ENCODE measurements at places on chromosomes 2 and 18.

- no peak for DNase-seq
These were observed 852.8 kb upstream of the ACVR2A start for GRCh38 chr2:146992057-146992456.

- no peak for DNase-seq
These were observed 257.5 kb upstream of the FN1 start for GRCh38 chr2:215693193-215693998.

- DNase-seq: no peak
These were observed 47.7 kb downstream of the OSBPL6 start for GRCh38 chr2:178241844-178242551.

DNA sequence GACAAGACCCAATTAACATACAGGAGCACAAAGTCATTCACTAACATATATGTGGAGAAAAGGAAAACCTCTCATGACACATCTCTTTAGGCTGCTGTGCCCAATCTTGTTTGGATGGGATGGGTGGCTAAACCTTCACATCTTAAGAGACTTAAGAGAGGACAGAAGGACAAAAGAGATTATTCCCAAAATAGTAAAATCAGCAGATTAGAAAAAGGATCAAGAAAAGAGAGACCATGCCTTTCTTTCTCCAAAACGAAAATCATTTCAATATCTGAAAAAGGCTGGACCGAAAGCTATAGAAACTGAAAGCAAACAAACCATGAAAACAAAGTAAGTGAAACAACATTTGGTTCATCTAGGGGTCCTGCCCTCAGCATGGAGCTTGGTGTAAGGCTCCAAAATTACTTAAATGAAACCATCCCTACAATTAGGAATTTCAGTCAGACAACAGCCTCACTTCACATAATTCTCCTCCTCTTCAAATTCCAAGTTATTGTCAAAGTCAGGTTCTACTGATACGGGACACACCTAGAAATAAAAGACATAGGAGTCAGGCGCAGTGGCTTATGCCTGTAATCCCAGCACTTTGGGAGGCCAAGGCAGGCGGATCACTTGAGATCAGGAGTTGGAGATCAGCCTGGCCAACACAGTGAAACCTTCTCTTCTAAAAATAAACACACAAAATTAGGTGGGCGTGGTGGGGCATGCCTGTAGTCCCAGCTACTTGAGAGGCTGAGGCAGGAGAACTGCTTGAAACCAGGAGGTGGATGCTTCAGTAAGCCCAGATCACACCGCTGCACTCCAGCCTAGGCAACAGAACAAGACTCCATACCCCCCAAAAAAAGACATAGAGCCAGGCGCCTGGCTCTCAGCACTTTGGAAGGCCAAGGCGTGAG is 5.2 kb downstream of the STARD7 start:
- DNase-seq: no peak

DNA sequence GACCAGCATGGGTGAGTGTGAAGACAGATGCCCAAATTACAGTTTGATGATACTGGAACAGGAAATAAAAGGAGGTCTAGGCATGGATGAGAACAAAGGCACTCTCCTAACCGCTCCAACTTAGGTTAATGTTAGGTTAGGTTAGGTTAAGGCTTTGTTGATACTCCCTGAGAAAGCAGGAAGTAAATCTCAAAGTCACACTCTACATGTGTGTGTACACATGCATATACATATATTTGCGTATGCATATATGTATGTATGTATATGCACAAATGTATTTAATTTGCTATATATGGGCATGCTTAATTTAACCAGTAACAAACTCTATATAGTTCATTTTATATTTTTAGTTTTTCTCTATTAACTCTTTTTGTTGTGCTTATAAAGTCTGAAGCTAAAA is 139.3 kb downstream of the UPP2 start:
- DNase-seq: no peak

DNA sequence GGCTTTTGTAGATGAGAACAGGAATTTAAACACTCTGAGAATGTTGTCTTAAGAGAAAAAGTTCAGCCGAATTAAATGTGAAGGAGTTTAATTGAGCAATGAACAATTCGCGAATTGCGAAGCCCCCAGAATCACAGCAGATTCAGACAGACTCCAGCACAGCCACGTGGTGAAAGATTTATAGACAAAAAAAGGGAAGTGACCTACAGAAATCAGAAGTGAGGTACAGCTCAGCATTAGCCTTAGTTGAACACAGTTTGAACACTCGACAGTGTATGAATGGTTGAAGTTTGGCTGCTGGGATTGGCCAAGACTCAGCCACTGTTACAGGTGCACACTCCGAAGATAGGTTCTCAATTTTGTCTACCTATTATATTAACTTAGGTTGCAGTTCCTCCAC is 264.0 kb upstream of the CHST9 start:
- DNase-seq: no peak

GRCh38 chr2:9800639-9800974 is 42.7 kb upstream of the TAF1B start:
- no peak for DNase-seq

DNA sequence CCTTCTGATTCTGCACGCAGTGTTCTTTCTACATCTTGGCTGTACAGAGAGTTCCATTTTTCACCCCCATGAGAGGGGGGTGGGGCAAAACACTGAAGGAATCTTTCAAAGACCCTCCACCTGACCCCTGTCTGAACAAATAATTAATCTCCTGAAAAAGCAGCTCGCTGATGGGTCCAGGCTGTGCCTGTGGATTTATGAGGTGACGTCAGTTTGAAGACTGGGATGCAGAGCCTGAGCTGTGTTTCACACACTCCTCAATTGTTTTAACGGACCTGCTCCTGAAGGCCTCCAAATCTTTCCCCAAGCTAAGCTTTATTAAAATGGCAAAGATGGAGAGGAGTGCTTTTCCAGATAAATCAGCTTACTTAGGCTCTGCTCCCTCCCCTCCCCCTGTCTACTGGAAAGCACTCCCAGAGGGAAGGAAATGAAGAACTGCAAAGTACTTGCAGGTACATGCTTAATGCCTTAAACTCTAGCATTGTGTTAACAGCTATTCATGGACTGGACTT is 390.2 kb upstream of the TNP1 start:
- DNase-seq: no peak

DNA sequence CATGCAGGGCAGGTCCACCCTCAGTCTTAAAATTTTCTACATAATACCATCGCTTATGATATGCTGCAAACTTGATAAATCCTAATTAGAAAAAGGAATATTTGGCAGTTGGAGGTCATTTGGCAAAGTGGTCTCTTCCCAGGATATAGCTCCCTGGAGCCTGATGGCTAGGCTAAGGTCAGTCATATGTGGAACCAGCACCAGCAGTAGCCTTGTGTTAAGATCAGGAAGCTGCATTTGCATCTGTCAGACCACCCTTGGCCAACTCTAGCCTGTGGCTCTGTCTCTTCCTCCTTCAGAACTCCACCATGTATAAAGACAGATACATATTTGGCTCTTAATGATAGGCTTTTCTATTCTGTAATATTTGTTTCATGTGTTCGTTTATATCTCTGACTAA is 5.4 kb upstream of the HK2 start:
- DNase-seq: no peak

GRCh38 chr2:207423886-207424285 is 105.9 kb upstream of the CREB1 start:
- DNase-seq: peak; percentile 24

GRCh38 chr2:217040099-217040498 is 180.2 kb upstream of the TNP1 start:
- no peak for DNase-seq

DNA sequence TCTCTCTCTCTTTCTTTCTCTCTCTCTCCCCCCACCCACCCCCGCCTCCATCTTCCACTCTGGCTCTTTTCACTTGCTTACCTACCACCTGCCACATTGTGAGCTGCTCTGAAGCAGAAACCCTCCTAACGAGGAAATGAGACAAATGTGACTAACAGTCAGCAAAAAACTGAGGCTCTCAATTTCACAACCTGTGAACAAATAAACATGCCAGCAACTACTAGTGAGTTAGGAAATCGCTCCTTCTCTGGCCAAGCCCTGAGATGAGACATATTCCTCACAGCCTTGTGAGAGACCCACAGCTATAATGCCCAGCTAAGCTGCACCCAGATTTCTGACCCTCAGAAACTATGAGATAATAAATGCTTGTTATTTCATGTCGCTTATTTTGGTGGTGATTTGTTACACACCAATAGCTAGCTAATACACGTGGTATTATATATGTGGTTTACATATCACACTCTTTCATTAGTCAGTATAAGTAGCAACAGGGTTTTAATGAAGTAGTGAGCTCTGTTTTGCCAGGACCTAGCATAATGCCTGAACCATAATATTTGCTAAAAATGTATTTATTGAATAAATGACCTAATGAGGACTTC is 8.4 kb upstream of the ZNF521 start:
- DNase-seq: no peak

DNA sequence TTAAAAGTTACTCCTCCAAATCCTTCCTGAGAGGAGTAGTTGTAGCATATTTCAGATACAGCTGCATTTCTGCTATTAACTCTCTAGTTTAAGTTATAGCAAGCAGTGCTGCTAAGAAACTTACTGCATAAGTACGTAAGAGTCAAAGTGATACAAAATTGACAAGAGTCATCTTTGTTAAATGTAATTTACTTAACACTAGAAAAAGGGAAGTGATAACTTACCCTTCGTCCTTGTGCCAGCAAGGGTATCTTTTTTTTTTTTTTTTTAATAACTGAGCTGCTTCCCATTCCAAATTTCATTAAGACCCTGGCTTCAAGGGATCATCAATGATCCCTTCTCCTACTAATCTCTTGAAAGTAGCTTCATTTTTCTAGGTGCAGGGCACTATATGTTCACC is 493.0 kb downstream of the PLCL1 start:
- no peak for DNase-seq

DNA sequence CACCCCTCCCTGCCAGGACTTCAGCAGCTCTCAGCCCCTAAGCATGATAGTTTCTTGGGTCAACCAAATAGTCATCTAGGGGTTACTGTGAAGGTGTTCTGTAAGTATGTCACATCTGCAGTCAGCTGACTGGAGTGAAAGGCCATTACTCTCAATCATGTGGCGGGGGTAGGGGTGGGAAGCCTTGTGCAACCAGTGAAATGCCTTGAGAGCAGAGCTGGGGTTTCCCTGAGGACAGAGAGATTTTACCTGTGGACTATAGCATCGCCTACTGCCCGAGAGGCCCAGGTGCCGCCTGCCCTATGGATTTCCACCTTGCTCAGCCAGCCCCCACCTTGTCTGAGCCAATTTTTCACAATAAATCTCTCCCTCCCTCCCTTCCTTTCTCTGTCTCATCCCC is 20.9 kb upstream of the KLF11 start:
- DNase-seq: no peak

- DNase-seq: peak; percentile 68
These were observed 55.9 kb upstream of the CTLA4 start for GRCh38 chr2:203811491-203812221.

GRCh38 chr2:198452327-198452726 is 647.9 kb downstream of the PLCL1 start:
- DNase-seq: no peak

DNA sequence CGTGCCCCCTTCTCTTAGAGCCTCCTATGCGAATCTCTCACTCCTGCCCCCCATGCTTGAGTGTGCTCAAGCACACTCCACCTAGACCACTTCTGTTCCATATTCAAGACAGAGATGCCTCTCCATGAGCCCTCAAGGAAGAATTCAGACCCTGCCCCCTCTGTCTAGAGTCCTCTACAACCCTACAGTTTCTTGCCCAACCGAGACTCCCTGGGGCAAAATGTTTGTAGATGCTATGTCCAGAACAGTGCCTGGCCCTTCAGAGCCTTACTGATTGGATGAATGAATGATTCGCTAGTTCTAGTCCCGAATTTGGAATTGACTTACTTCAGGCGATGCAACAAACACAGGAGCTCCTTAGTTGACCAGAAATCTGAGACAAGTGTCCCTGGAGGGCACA is 8.7 kb downstream of the APCDD1 start:
- no peak for DNase-seq

- no peak for DNase-seq
These were observed 128.3 kb downstream of the ATP9B start for GRCh38 chr18:79197531-79197930.

DNA sequence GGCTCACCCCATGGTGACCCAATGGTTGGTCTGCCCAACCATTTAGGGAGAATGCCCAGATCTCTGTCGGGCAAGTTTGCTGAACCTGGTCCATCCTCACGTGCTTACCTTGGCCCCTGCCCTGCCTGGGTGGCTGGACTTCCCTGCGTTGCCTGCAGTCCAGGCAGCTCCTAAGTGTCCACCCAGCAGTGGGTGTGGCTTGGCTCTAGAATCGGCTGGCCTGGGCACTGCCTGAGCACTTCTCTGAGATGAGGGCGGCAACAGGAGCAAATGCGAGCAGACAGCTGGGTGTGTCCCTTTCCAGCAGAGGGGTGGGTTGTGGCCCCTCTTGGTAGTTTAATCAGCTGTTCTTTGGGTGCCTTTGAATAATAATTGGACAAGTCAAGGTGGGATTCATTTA is 11.3 kb downstream of the PCARE start:
- no peak for DNase-seq

GRCh38 chr2:10158681-10159080 is 36.1 kb downstream of the RRM2 start:
- no peak for DNase-seq

DNA sequence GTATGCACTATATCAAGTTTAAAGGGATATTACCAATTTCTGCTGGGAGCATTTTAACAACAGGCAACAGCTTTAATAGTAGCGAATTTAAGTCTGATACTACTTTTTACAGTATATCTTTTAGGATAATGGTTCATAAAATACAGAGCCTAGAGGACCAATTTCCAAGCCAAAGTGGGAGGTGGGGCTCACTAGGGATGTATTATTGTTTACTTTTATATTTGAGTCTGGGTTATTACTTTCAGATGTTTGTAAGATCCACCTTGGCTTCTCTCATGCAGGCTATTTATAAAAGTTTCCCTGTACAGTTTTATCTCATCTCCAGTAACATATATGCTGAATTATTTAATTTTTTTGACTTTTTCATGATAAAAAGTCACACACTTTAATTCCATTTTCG is 242.0 kb downstream of the CMPK2 start:
- no peak for DNase-seq

DNA sequence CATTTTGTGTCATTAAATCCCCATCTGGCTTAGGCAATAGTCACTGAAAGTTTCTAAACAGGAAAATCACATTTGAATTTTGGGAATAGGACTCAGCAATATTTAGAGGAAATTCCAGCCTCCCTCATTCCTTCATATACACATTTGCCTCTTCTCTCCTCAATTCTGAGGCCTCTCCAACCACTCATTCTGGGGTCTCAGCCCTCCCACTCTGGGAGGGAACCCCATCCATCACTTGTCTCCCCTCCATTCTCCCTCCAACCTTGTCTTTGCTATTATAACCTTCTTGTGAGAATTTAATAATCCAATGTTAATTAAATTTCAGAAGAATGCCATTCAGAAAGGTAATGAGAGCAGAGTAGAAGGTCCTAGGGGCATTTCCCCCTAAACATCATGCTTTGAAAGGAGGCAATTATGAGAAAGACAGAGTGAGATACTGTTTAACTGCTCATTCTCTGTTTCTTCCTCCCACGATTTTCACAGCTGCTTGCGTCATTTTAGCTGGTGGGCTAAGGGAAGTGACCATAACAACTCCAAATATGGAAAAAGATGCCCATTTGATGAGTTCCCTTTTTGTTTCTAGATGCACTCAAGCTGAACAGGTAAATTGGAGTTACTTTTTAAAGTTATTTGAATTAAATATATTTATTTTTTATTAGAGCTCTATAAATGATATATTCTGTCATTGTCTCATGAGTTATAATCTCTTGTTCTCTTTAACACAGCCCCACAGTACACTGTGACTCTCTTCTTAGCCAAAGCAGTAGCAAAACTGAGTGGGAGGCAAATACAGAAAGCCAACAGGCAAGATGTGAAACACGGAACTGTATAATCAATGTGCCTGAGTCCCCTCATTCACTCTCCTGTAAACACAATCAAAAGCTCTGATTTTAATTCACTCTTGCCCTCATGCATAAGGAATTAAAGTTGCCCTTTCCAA is 135.1 kb downstream of the DLGAP1 start:
- no peak for DNase-seq

Measured in stimulated activated CD4-positive, alpha-beta T cell treated with anti-CD3 and anti-CD28 coated beads, Interleukin-12 subunit alpha, Interleukin-12 subunit beta, amount 100 ng/mL, for 24 hours (primary cell).